Head of caudate nucleus (tissue), 42 donors: ENCODE measurements at places on chromosomes 7 and 10.

GRCh38 chr10:101881036-101881774 is 37.6 kb upstream of the KCNIP2 start:
- no peak for DNase-seq

GRCh38 chr10:17250736-17251135 is 22.7 kb downstream of the VIM start:
- DNase-seq: no peak

GRCh38 chr10:98396096-98397063 is 18.6 kb downstream of the PYROXD2 start:
- DNase-seq: no peak

DNA sequence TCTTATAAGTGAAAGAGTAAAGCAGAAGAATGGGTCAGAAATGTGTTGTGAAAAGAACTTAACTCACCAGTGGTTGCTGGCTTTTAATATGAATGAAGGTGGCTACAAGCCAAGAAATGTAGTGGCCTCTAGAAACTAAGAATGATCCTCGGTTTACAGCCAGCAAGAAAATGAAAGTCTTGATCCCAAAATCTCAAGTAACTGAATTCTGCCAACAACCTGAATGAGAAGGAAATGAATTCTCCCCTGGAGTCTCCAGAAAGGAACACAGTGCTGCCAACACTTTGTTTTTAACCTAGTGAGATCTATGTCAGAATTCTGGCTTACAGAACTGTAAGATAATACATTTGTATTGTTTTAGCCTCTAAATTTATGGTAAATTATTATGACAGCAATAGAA is 193.0 kb downstream of the FZD1 start:
- no peak for DNase-seq

DNA sequence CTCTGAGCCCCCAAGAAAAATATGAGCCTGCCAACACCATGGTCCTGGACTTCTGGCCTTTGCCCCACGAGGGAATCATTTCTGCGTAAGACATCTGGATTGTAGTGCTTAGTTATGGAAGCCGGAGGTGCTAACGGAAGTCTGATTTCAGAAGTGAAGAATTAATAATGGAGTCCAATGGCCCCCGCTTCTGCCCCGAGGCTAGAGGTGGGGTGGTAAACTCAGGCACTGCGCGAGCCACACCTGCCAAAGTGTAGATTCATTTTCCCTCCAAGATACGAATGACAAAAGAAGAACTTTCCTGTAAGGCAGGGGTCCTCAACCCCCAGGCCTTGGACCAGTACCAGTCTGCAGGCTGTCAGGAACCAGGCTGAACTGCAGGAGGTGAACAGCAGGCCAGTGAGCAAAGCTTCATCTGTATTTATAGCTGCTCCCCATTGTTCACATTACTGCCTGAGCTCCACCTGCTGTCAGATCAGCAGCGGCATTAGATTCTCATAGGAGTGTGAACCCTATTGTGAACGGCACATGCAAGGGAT is 22.3 kb downstream of the CNPY1 start:
- no peak for DNase-seq
